C1 segment of cervical spinal cord (tissue), 14 donors: ENCODE measurements at places on chromosomes 3 and 15.

DNA sequence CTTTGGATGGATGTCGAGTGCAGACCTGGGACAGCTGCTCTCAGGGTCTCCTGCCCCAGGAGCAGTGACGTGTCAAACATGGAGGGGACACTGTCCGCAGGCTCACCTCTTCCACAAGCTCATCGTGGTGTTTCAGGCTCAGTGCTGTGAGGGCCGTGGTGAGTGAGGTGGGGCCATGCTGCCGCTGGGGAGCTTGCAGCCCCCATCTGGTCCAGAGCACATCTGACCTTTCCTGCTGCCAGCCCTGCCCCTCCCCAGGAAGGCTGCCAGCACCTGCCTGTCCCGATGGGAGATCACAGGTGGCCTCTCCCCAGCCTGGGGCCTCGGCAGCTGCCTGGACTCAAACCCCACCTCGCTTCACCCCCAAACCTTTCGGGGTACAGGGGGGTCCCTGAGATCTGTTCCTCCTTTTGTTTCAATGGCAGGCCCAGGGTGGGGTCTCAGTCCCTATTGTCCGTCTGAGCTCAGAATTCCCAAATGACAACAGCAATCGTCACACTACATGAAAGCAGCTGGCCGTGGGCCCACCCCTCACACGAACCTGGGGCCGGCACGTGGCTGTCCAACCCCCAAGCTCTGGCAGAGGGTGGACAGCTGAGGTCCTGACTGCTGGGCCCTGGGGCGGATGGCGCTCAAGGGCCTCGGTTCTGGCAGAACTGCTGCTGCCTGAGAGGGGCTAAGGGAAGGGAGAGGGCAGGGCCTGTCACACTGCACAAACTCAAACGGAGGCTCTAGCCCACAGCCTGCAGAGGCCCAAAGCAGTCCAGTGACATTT lies 65.0 kb upstream of the RPL32 start:
- no peak for DNase-seq

DNA sequence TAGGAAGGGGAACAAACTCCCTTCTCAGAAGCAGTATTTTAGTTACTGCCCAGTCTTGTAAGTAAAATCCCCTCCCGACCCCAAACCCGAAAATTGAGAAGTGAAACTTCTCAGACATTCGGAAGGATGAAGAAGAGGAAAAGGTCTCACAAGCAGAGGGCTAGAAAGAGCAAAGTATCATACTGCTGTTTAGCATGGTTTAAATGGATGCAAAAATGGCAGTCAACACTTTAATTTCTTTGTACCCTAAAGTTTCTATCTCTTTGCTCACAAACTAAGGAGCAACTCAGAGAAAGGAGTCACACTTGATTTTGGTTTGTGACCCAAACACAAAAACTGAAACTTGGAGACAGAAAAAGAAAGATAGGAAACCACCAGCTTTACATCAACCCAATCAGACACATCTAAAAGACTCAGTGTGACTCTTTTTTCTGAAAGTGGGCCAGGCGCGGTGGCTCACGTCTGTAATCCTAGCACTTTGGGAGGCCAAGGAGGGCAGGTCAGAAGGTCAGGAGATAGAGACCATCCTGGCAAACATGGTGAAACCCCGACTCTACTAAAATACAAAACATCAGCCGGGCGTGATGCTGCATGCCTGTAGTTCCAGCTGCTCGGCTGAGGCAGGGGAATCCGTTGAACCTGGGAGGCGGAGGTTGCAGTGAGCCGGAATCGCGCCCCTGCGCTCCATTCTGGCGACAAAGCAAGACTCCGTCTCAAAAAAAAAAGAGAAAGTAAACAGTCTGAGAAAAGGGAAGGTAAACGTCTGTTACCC lies 63.2 kb upstream of the ATP11B start:
- DNase-seq, result no peak

DNA sequence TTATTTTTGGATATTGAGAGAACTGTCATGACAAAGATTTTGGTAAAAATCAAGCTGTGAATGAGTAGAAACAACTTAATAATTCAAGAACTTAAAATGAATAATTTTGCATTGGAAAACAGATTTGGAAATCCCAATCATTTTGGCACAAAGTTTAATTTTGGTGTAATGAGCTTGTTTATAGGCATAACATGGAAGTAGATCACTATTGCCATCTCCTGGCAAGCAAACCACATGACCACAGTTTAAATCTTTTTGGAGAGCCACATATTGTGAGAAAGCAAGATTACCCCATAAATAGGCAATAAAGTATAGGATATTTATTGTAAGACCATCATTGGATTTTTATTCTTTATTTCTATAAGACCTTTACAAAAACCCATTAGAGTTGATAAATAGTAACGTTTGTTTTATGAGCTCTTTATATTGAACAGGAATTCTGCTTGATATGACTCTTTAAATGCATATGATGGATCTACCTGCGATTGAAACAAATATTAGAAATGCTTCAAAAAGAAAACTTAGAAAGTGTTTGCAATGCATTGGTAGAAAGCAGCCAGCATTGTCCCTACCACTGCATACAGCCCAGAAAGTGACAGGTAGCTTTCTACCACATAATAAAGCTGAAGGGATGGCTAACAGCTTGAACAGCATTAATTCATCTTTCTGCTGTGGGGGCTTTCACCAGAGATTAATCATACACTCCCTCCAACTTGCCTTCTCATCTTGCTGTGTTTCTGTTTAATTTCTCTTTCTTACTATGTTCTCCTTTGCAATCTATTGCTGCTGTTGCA lies 766.8 kb downstream of the TBL1XR1 start:
- DNase-seq, result no peak

- DNase-seq, result no peak
These were observed 84.1 kb upstream of the ANKRD34C start for GRCh38 chr15:79198461-79198860.

DNA sequence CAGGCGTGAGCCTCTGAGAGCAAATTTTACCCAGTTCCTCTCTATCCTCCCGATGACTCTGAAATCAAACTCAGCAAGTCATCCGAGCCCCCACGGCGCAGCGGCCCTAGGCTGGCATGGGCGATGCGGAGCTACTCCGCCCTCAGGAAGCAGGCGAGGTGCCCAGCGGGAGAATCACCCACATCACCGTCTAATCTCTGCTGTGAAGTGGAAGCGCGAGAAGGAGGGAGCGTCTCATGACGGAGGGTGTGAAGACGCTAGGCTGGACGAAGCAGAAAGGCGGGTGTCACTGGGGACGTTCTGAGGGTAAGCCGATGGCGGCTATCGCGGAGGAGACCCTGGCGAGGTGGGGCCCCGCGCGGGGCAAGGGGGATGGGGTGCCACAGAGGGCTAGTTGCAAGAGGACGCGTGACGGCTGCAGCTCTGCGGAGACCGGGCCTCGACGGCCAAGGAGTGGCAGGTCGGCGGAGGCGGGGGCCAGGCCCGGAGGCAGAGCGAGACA lies 9.1 kb upstream of the GNAI2 start:
- DNase-seq, result peak; percentile 69

- no peak for DNase-seq
These were observed 27.9 kb downstream of the C2CD4B start for GRCh38 chr15:62136911-62137865.

DNA sequence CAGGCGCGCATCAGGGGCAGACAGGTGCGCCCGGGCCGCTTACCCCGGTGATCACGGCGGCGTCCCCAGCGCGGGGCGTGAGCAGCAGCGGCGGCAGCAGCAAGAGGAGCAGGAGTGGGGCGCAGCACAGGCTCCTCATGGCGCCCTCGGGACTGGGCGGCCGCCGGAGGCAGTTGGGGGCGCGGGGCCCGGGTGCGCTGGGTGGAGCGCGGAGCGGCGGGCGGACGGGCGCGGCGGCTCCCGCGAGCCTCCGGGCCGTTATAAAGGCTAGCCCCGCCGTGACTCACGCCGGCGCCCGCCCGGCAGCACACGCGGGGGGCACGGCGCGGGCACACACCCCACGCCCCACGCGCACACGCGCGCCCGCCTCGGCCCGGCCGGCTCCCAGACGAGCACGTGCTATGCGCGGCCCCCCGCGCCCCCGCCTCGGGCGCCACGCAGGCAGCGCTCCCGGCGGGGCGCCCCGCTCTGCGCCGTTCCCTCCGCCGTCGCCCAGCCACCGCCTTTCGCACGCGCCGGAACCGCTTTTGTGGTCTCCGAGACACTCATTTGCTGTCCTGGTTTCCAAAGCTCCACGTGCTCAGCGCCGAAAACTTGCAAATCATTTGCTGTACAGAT lies at the start of gene PROK2:
Gene PROK2, minus strand, starts transcription at position 235 of the 618 bp plus-strand sequence. Its CDS starts 96 bp downstream, at position 139.
- DNase-seq, result no peak
